Right ventricle myocardium superior (tissue), 1 donor: ENCODE measurements at places on chromosomes 2 and 18. TPM values are rescaled to one million over a fixed set of nuclear protein-coding genes. Genes with fewer than 3 reads are reported as not detected.

GALNT3 gene
- 0.19 TPM for total RNA-seq

DNA sequence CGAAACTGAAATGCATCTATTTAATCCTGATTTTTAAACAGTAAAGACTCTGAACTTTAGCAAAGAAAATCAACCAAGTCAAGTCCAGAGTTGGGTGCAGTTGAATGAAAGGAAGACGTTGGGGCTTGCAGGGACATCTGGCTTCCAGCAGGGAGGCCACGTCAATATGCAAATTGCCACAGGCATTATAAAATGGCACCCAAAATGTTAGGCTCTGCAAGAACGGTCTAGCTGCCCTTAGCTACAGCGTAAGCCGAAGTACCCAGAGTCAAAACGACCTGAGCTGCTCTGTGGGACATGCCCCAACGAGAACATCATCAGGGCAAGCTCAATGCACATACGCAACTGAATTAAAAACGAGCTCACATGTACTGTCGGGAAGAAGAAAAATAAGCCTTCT lies 30.7 kb downstream of the DOCK10 start:
- DNase-seq, result no peak

DNA sequence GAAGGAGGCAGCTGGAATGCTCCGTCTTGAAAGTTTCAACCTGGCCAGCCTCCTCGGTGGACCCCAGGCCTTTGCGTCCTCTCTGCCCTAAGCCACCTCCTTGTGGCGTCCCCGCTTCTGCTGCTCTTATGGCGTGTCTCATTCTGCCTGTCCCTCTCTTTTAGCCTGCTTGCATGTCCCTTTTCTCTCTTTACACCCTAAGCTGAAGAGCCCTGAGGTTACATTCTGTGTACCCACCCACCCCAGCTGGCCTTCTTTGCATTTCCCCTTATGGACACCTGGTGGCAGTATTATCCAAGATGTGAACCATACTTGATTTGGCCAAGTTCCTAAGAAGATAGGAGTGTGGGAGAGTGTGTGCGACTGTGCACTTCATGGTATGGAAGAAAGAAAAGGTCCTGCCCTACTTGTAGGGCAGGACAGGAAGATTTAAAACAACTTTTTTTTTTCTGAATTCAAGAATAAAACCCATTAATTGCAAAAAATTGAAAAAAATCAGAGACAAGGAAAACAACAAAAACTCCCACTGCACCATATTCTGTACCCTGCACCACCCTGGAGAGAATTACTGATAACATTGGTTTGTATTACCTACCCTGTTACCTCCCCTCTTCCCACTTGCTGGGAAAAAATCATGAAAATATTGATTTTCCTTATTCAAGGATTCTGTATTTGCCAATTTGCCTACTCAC lies 77.4 kb downstream of the DYSF start:
- DNase-seq, result no peak

GRCh38 chr2:151262629-151263028 lies 966 bp upstream of the RBM43 start:
- DNase-seq, result no peak

- no peak for DNase-seq
Measured at GRCh38 chr18:33606621-33607020, 28.6 kb downstream of the ASXL3 start.

DNA sequence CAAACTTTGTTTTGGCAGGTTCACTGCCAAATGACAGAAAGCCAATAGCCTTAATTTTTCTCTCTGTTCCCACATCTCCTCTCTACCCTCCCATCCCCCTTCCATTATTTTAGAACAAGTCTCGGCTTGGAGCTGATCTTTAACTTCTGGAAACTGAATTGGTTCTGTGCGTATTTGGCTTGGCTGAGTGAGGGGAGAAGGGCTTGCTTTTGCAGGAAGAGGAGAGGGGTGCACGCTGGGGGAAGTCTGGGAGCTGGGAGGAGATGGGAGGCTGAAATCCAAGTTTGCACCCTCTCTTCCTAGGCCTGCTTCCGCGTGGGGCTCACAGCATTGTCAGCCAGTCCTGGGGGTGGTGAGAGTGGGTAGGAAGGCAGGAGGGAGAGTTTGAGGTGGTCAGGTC lies 176.1 kb upstream of the SPRED2 start:
- no peak for DNase-seq
